Hypothalamus (tissue), 51 donors: ENCODE measurements at places on chromosomes 2 and 18.

- DNase-seq: no peak
Measured at GRCh38 chr18:44895176-44895798, 214.6 kb downstream of the SETBP1 start.

GRCh38 chr2:26770986-26771586 lies 7.0 kb downstream of the SLC35F6 start:
- DNase-seq: no peak

GRCh38 chr18:78821396-78821795 lies 158.2 kb upstream of the SALL3 start:
- DNase-seq: no peak

GRCh38 chr2:64453770-64454385 lies at the start of gene LGALSL:
LGALSL (plus strand) TSS chr2:64454162; CDS start chr2:64454546, 384 bp downstream.
- DNase-seq: peak; percentile 67

DNA sequence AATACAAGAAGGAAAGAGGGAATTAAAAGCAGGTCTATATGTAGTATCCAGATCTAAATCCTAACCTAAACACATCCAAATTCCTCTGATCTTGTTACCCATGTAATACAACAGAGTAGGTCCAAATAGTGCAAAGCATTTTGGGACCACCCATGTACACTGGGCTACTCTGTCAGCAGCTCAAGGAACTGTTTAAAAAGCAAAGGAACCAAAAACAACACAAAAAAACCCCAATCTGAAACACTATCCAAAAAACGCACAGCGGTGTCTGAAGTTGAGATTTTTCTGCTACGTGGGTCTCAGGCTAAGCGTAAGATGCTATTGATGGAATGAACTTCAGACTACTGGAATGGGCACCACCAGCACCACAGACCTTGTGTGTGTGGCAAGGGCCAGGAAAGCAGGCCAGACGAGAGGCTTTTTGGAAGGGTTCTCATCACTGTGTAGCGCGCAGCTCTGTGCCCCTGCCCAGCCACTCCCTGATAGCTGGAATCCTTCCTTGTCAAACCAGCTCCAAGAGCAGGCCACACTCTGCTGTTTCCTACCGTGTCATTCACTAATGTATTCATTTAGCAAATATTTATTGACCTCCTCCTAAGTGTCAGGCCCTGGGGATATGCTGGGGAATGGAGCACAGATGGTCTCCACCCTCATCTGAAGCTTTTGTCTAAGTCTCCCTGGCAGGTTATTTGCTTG lies 101.4 kb downstream of the COLEC12 start:
- no peak for DNase-seq

DNA sequence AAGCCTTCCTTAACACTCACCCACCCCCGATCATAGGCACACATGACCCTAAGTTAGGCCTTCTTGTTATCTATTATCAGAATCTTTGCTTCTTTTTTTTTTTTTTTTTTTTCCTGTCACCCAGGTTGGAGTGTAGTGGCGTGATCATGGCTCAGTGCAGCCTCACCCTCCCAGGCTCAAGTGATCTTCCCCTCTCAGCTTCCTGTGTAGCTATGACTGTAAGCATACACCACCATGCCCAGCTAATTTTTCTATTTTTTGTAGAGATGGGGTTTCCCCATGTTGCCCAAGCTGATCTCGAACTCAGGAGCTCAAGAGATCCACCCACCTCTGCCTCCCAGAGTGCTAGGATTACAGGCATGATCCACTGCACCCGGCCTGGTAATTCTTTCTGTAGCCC lies 328.7 kb downstream of the NR4A2 start:
- DNase-seq: no peak

DNA sequence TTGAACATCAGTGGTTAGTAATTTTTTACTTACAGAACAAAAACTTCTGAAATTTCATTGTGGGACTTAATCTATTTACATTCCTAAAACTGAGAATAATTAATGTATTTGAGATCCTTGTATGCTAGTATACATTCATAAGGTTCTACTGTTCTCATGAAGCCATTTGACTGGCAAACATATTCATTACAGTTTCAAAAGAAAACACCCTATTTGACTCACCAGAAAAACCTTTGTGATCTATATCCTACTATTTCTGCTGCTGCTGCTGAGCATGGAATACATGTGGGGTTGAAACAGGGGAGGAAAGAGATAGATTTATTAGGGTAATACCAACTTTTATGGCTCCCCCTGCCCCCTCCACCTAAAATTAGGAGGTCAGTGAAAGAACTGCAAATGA lies 21.8 kb downstream of the MARS2 start:
- DNase-seq: no peak

GRCh38 chr18:58466636-58467205 lies 162.2 kb downstream of the ALPK2 start:
- no peak for DNase-seq

DNA sequence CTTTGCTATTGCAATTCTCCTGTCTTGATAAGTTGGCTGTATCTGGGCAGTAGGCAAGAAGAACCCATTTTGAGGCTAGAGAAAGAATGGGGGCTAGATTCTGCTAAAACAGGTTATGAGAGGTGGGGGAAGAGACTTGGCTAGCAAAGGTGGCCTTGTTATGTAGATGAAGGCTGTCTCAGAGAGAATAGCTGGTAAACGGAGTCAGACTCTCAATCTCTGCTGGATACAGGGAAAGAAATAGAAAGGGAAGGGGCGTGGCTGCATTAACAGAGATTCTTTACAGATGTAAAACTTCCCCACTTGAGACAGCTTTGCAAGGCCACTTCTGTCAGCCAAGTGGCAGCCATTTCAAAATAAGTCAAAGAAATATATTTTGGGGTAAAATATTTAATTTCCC lies 38.1 kb upstream of the ARHGAP25 start:
- DNase-seq: no peak

DNA sequence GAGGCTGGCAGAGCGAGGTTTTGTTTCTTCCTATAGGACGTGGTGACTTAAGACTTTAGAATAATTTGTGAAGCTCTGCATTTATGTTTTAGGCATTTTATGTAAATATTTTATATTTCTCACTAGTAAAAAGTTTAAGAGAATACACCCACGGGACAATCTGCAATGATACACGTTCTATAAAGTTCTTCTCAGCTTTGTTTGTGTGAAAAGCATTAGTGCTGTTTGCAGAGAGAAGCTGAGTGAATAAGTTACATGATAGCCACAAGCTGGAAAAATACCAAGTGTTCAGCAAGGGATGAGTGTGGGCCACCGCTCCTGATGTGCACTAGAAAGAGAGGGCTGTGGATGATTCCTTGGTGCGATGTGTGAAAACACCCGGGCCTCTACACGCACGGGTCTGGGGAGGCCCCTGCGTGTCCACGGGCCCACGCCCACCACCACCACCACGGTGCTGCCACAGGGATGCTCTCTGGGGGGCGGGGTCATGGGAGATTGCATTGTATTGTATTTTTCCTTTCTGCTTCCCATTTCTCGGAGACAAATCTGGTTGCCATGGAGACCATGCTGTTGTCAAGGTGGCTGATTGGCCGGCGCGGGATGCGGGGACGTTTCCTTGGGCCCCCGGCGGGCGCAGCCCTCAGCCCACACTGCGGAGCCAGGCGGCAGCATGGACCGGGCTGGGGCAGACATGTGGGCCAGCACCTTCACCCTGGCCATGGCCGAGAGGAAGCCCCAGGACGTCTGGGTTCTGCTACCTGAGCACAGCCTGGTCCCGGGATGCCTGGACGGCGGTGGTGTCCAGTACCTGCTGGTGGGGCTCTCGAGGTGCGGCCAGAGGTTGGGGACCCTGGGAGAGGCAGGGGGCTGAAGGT lies at the start of gene RTP5:
RTP5 (plus strand) TSS at position 643 of the 875 bp plus-strand sequence; CDS start at position 671, 28 bp downstream.
- DNase-seq: peak; percentile 43
